ENCODE measurements at places on chromosomes 2 and 18.

GRCh38 chr2:62307469-62308389, 111.8 kb downstream of the B3GNT2 start:
- no peak for DNase-seq

DNA sequence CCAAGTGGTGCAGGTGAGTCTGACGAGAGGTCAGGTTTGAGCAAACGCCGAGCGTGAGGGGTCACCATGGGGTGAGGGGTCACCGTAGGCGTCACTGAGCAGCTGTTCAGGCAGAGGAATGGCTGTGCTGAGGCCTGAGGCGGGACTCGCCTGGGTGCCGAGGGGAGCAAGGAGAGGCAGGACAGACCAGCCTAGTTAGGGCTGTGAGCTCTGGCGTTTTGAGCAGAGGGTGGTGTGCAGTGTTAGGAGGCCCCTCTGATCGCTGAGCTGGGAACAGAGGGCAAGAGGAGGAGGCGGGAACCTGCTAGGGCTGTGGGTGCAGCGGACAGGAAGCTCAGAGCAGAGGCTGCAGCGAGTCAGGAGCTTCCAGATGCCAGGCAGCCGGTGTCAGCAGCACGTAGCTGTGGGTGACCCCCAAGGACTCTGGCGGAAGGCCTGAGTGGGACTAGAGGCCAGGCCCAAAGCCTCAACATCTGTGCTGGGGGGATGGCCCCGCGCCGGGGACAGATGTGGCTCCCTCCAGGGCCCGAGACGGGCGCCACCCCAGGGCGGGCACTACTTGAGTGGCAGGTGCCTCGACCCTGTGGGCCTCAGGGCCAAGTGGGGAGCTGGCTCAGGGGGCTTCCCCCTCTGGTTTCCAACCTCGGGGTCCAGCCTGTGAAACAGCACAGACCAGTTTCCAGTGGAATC, 55.7 kb downstream of the KCNG2 start:
- no peak for DNase-seq

DNA sequence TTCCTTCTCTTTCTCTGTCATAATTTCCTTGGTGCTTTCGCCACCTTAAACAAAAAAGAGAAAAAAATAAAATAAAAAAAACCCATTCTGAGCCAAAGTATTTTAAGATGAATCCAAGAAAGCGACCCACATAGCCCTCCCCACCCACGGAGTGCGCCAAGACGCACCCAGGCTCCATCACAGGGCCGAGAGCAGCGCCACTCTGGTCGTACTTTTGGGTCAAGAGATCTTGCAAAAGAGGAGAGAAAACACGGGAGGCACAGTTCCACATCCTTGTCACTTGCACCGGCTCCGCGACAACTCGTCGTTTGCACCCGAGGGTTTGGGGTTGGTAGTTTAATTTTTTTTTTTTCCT, 1.8 kb upstream of the SP9 start:
- DNase-seq = no peak

GRCh38 chr2:2112416-2113105, 218.5 kb downstream of the MYT1L start:
- DNase-seq = no peak

DNA sequence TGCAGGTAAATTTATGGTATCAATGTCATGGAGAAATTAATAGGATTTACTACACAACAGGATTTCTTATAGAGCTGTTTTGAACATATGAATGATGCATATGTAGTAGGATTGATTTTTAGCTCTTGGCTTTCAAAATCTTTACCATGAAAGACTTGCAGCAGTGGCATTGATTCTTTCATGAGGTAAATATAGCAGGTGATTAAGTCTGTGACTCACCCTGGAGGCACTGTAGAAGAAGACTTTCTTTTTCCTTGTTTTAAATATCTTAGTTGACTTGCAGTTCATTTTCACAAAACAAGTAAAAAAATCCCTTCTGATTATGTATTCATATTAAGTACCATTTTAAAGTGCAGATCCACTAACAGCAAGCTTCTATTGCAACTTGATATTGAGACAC, 463.0 kb downstream of the FBXO15 start:
- DNase-seq = no peak

GRCh38 chr2:134167015-134167414, 86.9 kb upstream of the MGAT5 start:
- no peak for DNase-seq

DNA sequence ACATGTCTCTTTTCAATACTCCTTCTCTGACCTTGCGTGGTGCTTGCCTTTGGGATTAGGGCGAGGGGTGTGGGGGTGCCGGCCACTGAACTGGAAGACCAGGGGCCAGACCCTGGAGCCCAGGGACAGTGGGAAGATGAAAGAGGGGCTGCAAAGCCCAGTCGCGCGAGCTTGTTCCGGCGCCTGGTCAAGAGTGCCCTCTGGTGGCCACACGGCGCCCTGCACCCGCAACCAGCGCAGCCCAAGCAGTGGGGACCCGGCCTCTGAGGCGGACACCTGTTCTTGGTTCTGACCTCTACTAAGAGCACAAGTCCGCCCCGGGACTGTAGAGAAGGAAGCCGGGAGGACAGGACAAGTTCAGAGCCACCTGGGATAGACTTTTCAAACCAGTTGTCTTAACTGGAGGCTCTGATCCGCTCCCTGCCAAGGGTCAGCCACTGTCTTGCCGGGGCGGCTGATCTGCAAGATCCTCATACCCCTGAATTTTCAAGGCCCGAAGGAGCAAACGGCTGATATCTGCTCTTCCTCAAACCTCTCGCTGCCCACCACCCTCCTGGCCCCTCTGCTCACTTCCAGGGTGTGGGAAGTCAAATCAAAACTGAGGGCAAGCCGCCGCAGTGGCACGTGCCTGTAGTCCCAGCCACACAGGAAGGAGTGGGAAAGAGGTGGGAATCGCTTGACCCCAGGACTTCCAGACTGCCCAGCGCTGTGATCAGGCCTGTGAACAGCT, 14.9 kb upstream of the MSH6 start:
- peak; percentile 59 for DNase-seq

GRCh38 chr2:202763916-202764315, 107.7 kb downstream of the ICA1L start:
- DNase-seq = no peak

DNA sequence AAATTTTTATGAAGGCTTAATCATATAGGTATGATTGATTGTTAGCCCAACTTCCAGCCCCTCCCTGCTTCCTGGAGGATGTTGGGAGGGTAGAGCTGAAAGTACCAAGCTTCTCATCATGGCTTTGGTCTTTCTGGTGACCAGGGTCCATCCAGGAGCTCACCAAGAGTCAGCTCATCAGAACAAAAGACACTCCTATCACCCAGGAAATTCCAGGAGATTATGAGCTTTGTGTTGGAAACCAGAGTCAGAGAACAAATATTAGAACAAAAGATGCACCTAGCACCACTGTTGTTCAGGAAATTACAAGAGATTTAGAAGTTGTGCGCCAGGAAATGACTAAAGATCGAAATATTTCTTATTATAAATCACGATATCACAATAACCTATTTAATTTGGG, 119.9 kb upstream of the THUMPD2 start:
- no peak for DNase-seq

DNA sequence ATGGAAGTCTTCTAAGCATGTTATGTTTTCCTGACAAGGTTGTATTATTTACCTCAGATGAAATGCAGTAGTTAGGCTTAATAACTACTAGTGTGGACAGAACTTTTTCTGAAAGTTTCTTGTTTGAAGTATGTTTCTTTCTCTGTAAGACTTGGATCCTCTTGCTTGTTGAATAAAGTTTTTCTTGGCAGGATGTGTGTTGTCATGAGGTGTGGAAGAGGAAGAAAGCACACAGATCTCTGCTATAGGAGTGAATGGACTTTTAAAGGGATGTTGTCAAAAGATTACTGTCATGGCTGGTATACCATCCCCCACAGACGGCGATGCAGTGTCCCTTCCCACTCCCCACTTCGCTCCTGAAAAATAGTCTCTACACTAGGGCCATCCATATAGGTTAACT, 2.6 kb downstream of the CAB39 start:
- no peak for DNase-seq

GRCh38 chr2:48049371-48049770, 143.1 kb upstream of the FBXO11 start:
- DNase-seq = no peak

GRCh38 chr2:85748039-85748734, 5.6 kb upstream of the ATOH8 start:
- no peak for DNase-seq

DNA sequence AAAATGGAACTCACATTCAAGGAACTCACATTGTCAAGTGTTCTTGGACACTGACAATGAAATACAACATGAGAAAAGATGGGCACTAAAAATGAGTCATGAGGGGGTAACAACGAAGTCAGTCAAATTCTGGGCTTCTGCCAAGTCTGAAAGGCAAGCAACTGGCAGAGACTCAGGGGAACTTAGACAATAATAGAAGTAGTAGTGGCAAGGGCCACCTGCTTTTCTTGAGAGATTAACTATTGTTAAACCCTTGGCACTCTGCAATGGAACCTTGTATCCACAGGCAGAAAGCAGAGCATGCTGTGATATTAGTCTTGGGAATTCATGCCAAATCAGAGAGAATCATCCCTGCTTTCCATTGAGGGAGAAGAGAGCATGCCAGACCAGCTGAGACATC, 382.6 kb upstream of the CDH2 start:
- no peak for DNase-seq

- no peak for DNase-seq
Measured at GRCh38 chr2:96963316-96963715, 23.1 kb downstream of the FAM178B start.

GRCh38 chr2:172813314-172813888, 77.8 kb downstream of the RAPGEF4 start:
- DNase-seq = no peak

DNA sequence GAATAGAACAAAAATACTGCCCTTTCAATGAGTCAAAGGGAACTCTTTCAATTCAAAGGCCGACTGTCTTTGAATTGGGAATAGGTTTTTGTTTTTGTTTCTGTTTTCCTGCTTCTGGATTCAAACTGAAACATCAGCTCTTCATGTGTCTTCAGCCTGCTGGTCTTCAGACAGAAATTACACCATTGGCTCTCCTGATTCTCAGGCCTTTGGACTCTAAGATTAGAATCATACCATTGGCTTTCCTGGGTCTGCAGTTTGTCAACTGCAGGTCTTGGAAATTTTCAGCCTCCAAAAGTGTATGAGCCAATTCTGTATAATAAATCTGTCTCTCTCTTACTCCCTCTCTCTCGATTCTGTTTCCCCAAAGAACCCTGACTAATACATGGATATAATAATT, 31.1 kb downstream of the CTLA4 start:
- DNase-seq = no peak

- DNase-seq = no peak
Measured at GRCh38 chr18:79465392-79465991, 69.8 kb downstream of the NFATC1 start.

DNA sequence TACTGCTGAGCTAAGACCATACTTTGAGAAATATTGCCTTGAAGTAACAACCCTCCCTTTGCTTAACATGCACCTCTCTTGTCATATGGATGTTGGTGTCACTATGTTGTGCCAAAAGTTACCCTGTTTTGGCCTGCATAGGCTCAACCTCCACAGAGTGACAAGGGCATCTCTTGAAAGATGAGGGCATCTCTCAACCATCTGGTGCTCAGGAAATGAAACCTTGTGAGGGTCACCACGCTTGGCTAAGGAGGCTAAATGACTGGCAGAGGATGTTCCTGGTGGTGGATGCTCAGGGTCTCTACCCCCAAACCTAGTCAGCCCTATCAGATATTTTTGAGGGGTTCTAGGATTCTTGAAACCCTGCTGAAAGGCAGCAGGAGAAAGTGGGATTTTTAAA, 2.3 kb downstream of the LHCGR start:
- no peak for DNase-seq

DNA sequence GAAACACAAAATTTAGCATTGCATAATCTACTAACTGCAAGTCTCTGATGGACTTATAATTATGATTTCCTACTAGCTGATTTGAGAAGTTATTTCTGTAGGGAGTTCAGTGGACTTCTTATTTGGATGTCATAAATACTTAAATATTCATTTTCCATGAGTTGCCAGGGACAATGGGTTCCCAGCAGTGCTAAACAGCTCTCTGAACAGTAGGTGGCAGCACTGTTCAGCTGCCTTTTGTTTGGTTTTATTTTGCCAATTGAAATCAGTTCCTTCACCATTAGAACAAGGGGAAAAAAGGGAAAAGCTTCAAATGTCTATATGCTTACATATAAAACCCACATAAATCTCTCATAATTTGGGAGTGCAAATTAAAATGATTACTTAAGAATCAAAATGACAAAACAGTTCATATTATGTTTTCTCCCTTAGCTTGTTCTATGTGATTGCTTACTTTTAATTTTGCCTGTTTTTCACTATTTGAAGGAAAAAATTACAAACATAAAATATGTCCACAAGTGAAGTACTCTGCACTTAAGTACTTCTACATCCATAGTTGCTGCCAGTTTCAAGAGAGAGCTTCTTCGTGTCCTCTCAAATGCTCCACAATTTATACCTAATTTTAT, 898.9 kb downstream of the CPS1 start:
- no peak for DNase-seq

- no peak for DNase-seq
Measured at GRCh38 chr2:42924418-42924886, 132.1 kb upstream of the HAAO start.

DNA sequence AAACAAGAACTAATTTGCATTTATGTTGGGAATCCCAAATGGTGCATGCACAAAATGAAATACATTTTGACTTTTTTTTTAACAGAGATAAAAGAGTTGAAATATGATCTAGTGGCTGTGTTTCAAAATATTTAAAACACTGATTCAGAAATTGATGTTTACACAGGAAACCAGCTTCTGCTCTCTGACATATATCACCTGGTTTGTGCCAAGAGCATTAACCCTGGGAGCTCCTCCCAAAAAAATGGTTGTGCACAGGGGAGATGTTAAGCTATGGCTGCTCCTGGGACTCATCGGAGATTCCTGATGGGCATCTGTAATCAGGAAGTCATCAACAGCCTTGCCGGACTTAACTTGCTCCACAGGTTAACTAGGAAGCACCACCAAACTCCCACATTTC, 65.2 kb upstream of the MAL start:
- no peak for DNase-seq

GRCh38 chr18:64164883-64165282, 16.0 kb upstream of the LINC00305 start:
- DNase-seq = no peak

- DNase-seq = no peak
Measured at GRCh38 chr2:163592954-163593622, 142.7 kb downstream of the FIGN start.

GRCh38 chr2:54604871-54605270, 118.6 kb upstream of the EML6 start:
- DNase-seq = no peak

DNA sequence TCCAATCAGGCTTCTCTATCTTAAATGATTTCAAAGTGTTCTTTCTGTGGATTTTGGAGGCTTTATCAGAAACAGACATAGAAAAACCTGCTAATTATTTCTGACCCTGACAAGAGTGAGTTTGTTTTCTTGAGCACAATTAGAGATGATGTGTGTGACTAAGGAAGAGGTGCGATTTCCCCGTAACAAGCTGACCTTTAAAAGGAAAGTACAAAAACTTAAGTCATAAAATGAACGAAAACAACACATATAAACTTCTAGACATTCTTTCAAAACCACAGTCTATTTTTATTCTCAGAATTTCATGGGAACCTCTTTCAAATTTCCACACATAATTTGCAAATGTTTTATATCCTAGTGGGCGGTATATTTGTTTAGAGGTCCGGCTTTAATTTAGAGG, 604.8 kb downstream of the CPS1 start:
- no peak for DNase-seq

Data from activated T-helper 1 cell treated with anti-CD3 and anti-CD28 coated beads, Interleukin-12 subunit alpha, Interleukin-12 subunit beta, Interleukin-2, Interleukin-4 antibody, amounts not matched to agents 30 ng/mL and 10 ng/mL and 1 ng/mL, durations not matched to agents 14 hours and 24 hours and 36 hours (primary cell).